ENCODE measurements at places on chromosomes 1 and 21.
A peak's percentile ranks its signal among the peaks of the same experiment; 100 is the strongest.

DNA sequence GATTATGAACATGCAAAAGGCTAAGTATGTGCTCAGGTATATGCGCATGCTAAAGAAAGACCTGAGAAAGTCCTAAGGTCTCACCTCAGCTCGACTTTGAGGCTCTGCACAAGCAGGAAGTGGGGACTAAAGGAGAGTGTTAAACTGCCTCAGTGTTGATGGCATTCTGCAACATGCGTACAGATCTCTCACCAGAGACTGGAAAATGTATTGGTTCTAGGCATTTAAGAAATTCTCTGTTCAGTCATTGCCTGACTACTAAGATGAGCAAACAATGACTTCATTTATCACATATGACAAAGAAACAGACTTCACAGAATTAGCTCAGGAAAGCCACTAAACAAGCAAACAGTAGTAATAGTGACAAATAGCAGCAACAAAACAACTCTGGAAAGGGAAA lies 90.8 kb downstream of the USH2A start:
- no peak for DNase-seq

DNA sequence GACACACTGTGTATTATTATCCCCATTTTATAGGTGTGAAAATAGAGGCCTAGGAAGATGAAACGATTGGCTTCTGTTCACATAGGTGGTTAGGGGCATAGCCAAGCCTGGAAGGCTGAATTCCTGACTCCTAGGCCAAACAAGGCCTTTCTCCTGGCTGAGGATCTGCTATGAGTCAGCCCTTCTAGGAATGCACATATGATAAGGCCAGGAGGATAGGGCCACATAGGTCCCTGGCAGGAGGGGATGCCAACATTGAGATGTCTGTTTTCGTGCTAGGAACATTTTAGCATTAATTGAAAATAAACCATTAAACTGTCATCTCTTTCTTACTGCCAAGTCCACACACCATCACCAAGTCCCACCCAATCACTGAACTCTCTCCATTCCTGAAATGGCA lies 9.2 kb downstream of the CSMD2 start:
- no peak for DNase-seq

- no peak for DNase-seq
These were observed 131.9 kb upstream of the B3GALT2 start for GRCh38 chr1:193318347-193318746.

DNA sequence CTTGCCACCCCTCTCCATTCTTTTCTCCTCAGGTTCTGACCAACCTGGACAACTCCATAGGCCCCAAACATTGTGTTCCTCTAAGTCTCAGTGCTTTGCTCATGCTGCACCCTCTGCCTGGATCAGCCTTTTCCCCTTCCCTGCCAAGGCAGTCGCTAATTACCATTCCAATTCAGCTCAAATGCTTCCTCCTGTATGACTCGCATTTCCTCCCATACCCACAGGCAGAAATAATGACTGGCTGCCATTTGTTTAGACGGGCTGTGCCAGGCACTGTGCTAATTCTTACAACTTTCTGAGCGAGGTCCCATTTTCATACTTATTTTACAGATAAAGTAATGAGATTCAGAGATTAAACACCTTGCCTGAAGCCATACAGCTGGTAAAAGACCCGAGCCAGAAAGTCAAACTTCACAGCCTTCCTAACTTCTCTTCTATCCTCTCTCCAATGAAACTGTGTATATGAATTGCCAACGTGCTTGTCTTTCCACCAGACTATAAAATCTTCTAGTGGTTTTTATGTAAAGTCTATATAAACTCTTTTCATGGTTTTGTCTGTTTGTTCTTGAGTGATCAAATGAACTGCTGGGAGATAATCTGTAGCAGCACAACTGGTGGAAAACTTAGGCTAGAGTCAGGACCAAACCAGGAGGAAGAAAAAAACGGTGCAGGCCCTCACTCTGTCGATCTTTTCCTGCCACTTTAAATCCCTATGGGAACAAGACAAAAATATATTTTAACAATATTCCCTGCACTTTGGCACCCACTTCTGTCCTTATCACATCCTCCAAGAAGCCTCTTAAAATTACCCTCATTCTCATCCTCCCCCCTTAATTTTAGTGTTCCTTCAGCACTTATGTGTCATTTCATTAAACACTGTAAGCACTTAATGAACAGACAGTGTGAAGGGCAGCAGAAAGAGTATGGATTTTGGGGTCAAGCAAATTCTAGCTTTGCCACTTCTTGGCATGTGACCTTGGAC lies 33.7 kb downstream of the RAB3B start:
- no peak for DNase-seq

GRCh38 chr1:192477630-192478029 lies 97.9 kb upstream of the RGS1 start:
- peak; percentile 67 for DNase-seq

DNA sequence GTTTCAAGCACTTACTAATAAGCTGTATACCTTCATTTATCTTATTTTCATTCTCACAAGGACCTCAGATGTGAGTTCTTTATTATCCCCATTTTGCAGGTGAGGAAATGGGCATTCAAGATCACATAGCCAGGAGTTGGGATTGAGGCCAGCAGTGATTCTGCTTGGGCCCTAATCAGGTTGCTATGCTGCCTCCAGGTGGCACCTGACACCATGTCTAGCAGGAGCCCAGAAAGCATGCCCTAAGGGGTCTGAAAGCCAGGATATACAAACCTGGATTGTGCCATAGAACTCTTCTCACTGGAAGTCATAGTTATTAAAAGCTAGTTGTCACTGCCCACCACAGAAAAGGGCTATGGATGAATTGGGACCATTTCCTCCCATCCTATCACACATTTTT lies 61.1 kb downstream of the FYB2 start:
- no peak for DNase-seq

- no peak for DNase-seq
These were observed 346.6 kb downstream of the RPS6KC1 start for GRCh38 chr1:213397638-213398037.

DNA sequence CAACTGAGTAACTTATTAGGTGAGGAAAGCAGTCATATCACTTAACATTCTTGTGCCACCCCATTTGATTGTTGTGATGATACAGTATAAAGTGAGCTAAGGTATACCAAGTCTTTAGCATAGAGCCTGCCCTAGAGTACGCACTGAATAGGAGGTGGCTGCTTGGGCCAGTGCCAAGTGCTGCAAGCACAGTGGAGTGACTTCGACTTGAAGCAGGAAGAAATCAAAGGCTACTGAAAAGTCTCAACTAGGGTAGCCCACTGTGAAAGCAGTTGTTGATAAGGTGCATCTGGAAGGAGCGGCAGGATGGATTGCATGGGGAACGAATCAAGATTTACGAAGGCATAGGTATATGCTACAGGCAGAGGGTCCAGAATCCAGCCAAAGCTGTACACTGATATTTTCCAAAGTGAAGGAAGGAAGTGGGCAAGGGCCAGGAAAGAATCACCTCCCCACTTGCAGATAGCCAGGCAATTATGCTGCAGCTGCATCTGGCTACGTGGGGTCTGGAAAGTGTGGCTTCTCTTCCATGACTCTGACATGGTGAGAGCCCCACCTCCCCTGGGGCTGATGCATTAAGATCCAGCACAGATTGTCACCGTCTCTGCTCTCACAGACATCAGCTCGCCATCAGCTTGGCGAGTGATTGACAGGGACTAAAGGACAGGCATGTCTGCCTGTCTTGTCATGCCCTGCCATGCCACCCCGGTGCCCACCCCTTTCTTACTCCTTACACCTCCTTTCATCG lies 287.0 kb upstream of the PLXNA2 start:
- no peak for DNase-seq

DNA sequence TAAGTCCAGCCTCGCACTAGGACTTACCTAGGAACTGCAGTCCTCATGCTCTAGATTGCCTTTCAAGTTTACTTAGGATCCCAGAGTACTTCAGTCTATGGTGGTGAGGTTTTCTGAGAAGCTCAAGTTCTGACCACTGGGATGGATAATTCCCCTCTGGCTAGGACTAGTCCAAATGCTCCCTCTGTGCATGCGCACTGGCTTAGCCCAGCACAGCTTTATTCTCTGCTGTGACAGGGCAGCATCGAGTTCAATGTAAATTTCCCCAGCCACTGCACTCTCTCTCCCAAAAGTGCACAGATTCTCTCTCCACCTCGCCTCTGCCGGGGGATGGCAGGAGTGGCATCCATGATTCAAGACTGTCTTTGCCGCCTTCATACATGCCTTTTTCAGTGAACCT lies 241.6 kb downstream of the ZNF326 start:
- DNase-seq = no peak

GRCh38 chr1:243991650-243992049 lies 59.4 kb upstream of the ZBTB18 start:
- DNase-seq = no peak

DNA sequence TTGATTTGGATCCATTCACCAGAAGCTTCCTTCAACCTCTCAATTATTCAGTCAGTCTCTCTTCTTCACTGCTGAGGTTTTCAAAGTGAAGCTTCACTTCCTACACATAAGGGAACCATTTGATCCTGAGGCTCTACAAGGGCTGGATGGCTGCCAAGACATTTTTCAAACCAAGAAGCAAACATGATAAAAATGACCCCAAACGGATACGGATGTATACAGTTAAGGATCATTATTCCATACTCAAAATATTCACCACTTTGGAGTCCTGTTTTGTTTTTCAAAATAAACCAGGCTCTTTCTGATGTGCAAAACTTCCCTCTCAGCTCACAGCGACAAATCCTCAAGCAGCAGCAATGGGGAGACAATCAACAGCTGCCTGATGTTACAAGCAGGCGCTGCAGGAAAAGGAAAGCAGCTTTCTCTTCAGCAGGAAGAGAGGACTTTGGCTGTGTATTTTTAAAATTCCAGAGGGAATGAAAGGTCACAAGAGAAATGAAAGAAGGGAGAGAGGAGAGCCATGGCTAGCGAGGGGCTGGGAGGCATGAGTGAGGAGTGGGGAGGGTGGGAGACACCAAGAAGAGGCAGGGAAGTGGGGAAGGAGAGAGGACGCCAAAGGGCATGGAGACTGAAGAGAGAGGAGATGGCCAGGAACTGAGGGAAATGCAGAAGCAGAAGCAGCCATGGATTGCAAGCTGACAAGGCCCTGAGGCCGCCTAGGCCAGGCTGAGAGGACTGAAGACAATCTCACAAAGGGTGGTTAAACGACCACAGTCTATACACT lies 145.4 kb downstream of the SLC45A1 start:
- DNase-seq = no peak

DNA sequence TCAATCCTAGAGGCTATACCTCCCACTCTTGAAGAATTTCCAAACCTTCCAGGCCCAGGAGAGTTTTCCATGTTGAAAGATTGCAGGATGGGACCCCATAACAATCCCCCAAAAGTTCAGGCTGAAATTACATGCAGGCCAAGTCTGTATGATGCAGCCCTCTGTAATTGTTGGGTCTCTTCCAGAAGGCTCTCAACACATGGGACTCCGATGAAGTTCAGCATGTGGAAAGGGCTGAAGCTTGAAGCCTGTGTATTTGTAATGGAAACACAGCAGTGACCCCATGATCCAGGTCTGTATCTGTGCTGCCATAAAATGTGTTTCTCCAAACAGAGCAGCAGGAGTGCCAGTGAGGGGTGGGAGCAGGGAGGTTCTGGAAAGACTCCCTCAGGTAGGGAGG lies 202.5 kb upstream of the LYPLAL1 start:
- DNase-seq = no peak

- no peak for DNase-seq
These were observed 593.8 kb downstream of the USP25 start for GRCh38 chr21:16323596-16323995.
